ENCODE measurements at places on chromosomes 2 and 18. TPM values are rescaled to one million over a fixed set of nuclear protein-coding genes. Genes with fewer than 3 reads are reported as not detected.

The DSG1 gene
- total RNA-seq = not detected

The COBLL1 gene
- 0.53 TPM for total RNA-seq

The SPOPL gene
- total RNA-seq = 12.0 TPM

The ACOXL gene
- total RNA-seq = not detected

The ELOA2 gene
- not detected for total RNA-seq

The EGR4 gene
- total RNA-seq = 0.17 TPM

The CD28 gene
- total RNA-seq = 128 TPM

The LRRC30 gene
- not detected for total RNA-seq

The MGAT4A gene
- 200 TPM for total RNA-seq

DNA sequence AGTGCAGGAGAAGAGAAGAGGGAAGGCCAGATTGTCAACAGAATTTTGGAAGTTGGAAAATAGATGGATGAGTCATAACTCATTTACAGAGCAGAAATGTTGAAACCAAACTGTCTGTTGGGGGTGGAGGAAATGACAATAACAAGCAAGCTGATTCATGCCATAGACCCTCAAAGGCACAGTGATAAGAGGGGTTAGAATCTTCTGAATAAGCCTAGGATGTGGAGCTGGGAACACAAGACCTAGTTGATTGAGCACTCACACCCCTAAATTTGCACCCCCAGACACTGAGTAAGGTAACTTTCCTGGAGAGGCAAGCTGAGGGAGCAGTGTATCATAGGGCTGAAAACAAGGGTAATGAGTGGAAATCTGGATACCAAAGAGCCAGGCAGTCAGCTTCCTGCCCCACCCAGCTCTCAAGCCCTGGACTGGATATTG lies 141.4 kb downstream of the SCG2 start:
- H3K27ac ChIP-seq = no peak overlapping the region
- no peak for DNase-seq
- no peaks in the 10 kb centered on the region for H3K4me1 ChIP-seq
- no peaks in the 10 kb centered on the region for H3K36me3 ChIP-seq
- H3K27me3 ChIP-seq = no peaks in the 10 kb centered on the region
- no peak overlapping the region for H3K4me3 ChIP-seq

DNA sequence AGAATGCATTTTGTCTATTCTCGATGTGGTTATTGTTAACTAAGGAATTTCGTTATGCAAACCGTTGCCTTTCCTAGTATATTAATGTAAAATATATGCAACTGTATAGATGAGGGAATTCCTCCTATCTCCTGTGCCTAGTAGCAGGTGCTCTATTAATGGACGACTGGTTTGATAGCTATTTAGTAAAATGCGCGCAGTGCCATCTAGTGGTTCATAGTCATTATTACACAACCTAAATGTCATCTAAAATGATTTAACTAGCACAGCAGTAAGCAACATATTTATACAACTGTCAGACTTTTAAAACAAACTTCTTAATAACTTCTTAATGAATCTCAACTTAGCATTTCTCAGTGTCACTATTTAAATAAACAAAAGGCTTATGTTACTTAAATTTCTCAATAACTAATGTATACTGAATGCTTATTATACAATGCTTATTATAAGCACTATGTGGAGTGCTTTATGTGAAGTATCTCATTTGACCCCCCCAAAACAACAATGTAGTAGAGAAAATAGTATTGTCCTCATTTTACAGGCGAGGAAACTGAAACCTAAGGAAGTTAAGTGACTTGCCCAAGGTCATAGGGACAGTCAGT lies 77.9 kb downstream of the DTNA start:
- no peaks in the 10 kb centered on the region for H3K4me1 ChIP-seq
- no peak overlapping the region for H3K4me3 ChIP-seq
- H3K27me3 ChIP-seq = no peaks in the 10 kb centered on the region
- H3K36me3 ChIP-seq = no peaks in the 10 kb centered on the region
- H3K27ac ChIP-seq = no peak overlapping the region

DNA sequence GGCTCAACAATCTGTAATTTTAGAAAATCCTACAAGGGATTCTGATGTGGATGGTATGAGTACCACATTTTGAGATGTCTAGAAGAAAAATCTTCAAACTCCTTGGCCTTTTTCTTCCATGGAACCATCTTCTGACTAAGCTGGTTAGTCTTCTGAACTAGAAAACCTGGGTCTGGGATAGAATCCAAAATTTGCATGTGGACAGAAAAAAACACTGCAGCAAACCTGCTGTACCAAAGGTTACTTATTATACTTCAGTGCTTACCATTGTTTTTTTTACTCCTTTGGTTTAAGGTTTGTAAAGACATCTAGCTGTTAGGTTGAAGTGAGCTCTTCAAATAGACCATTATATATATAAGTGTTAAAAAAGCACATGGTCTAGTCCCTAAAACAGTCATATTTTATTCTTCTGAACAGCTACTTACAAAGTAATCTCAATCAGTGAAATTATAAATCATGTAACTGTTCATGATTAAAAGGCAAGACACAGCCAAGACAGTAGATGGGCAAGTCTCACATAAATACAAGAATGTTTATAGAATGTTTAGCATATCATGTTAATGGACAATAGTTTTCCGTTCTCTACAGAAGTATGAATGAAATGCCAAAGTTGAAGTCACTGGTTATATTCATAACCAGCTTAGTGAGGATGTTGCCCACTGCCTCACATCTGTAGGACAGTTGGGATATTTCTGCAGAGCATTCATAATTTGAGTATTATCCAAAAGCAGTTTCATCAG lies 85.5 kb downstream of the ORC4 start:
- H3K36me3 ChIP-seq = peaks cover 39% of the 10 kb centered on the region
- no peak overlapping the region for H3K4me3 ChIP-seq
- no peak for DNase-seq
- H3K27ac ChIP-seq = no peak overlapping the region
- H3K4me1 ChIP-seq = no peaks in the 10 kb centered on the region
- no peaks in the 10 kb centered on the region for H3K27me3 ChIP-seq

GRCh38 chr18:8799001-8799400 lies 93.6 kb downstream of the MTCL1 start:
- no peak for DNase-seq
- H3K36me3 ChIP-seq = no peaks in the 10 kb centered on the region
- no peak overlapping the region for H3K4me3 ChIP-seq
- no peak overlapping the region for H3K27ac ChIP-seq
- no peaks in the 10 kb centered on the region for H3K4me1 ChIP-seq
- no peaks in the 10 kb centered on the region for H3K27me3 ChIP-seq

DNA sequence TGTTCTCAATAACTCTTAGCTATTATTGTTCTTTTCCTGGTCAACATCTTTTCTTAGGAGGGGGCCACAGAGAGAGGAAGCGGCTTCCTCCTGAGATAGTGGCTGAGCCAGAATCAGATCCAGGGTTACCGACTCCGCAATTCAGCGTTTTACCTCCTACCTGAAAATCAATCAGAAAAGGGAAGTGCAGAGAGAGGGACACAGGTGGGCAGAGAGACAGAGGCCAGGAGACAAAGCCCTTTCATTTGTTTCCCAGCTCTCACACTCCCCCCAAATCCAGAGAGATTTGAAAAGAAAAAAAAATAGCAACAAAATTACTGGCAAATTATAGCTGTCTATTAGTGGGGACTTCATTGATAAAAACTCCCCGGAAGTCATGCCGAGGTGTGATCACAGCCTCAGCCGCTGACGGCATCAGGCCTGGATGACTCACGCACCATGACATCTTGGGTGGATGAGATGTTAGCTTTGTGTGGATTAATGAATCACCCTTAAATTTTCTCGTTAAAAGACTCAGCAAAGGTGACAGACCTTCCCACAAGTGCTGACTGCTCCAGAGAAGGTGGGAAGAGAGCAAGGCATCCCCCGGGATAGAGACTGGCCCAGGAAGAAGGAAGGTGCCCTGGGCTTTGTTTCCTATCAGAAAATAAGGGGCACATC lies 120.7 kb downstream of the LOXHD1 start:
- DNase-seq = no peak
- H3K4me1 ChIP-seq = no peaks in the 10 kb centered on the region
- H3K4me3 ChIP-seq = no peak overlapping the region
- no peaks in the 10 kb centered on the region for H3K27me3 ChIP-seq

- no peaks in the 10 kb centered on the region for H3K27me3 ChIP-seq
- no peaks in the 10 kb centered on the region for H3K4me1 ChIP-seq
- H3K36me3 ChIP-seq = no peaks in the 10 kb centered on the region
- no peak overlapping the region for H3K4me3 ChIP-seq
Observed at GRCh38 chr2:164473021-164473420, 148.3 kb downstream of the GRB14 start.

GRCh38 chr2:88919087-88919738 lies 227.7 kb downstream of the RPIA start:
- no peaks in the 10 kb centered on the region for H3K36me3 ChIP-seq
- DNase-seq = no peak
- no peaks in the 10 kb centered on the region for H3K4me1 ChIP-seq
- no peak overlapping the region for H3K27ac ChIP-seq
- no peaks in the 10 kb centered on the region for H3K27me3 ChIP-seq

DNA sequence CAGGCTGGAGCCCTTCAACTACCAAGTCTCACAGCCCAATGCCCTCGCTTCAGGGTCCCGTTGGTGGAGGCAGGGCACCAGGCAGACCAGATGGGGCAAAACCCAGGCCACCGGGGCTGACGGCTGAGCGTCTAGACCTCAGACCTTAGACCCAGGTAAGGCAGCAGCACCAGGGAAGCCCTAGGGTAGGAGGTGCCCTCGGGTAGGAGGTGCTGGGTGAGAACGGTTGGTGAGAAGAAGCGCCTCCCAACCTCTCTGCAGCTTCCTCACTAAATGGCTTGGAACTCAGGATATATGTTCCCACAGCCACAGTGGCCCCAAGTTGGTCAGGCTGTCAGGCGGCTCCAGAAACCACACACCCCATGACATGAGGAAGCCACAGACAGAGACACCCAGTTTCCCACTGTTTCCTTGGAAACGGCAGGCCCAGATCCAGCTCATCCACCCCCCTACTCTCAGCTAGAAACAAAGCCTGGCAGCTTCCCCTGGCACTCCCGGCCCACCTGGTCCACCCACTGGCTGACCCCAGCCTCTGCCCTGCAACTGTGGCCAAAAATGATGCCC lies 13.1 kb upstream of the MLPH start:
- no peaks in the 10 kb centered on the region for H3K36me3 ChIP-seq
- peaks cover 20% of the 10 kb centered on the region for H3K4me1 ChIP-seq
- H3K27ac ChIP-seq = no peak overlapping the region
- peak; percentile 32 for DNase-seq

GRCh38 chr2:108124736-108125495 lies 114.9 kb upstream of the SULT1C3 start:
- H3K4me3 ChIP-seq = no peak overlapping the region
- H3K27ac ChIP-seq = no peak overlapping the region
- no peaks in the 10 kb centered on the region for H3K27me3 ChIP-seq
- H3K4me1 ChIP-seq = no peaks in the 10 kb centered on the region
- no peak for DNase-seq

- H3K4me1 ChIP-seq = no peaks in the 10 kb centered on the region
- H3K4me3 ChIP-seq = no peak overlapping the region
- no peak overlapping the region for H3K27ac ChIP-seq
Observed at GRCh38 chr2:217471319-217471718, 531.5 kb downstream of the TNS1 start.

GRCh38 chr2:29056452-29056851 lies 17.9 kb downstream of the PCARE start:
- H3K4me1 ChIP-seq = no peaks in the 10 kb centered on the region
- no peaks in the 10 kb centered on the region for H3K36me3 ChIP-seq
- DNase-seq = no peak
- no peak overlapping the region for H3K27ac ChIP-seq
- H3K27me3 ChIP-seq = no peaks in the 10 kb centered on the region

- H3K27ac ChIP-seq = peak overlapping the region; percentile 29
- H3K4me1 ChIP-seq = peaks cover 41% of the 10 kb centered on the region
- no peak for DNase-seq
- no peaks in the 10 kb centered on the region for H3K27me3 ChIP-seq
Observed at GRCh38 chr18:3269241-3269913, 7.4 kb downstream of the MYL12B start.

- no peak overlapping the region for H3K27ac ChIP-seq
- H3K27me3 ChIP-seq = no peaks in the 10 kb centered on the region
- H3K36me3 ChIP-seq = no peaks in the 10 kb centered on the region
- H3K4me1 ChIP-seq = peaks cover 2% of the 10 kb centered on the region
- no peak for DNase-seq
- no peak overlapping the region for H3K4me3 ChIP-seq
Observed at GRCh38 chr2:173349287-173349686, 5.4 kb upstream of the CDCA7 start.

GRCh38 chr2:56008661-56009431 lies 85.3 kb upstream of the EFEMP1 start:
- no peaks in the 10 kb centered on the region for H3K36me3 ChIP-seq
- no peaks in the 10 kb centered on the region for H3K27me3 ChIP-seq
- H3K4me1 ChIP-seq = no peaks in the 10 kb centered on the region
- no peak overlapping the region for H3K4me3 ChIP-seq
- H3K27ac ChIP-seq = no peak overlapping the region

GRCh38 chr2:136408795-136409194 lies 290.8 kb upstream of the CXCR4 start:
- no peaks in the 10 kb centered on the region for H3K4me1 ChIP-seq
- H3K36me3 ChIP-seq = no peaks in the 10 kb centered on the region
- H3K4me3 ChIP-seq = no peak overlapping the region
- no peak overlapping the region for H3K27ac ChIP-seq

- DNase-seq = no peak
- no peaks in the 10 kb centered on the region for H3K36me3 ChIP-seq
- H3K27me3 ChIP-seq = no peaks in the 10 kb centered on the region
- peaks cover 5% of the 10 kb centered on the region for H3K4me1 ChIP-seq
- no peak overlapping the region for H3K27ac ChIP-seq
- H3K4me3 ChIP-seq = no peak overlapping the region
Observed at GRCh38 chr2:193141-193671, 70.6 kb downstream of the SH3YL1 start.

DNA sequence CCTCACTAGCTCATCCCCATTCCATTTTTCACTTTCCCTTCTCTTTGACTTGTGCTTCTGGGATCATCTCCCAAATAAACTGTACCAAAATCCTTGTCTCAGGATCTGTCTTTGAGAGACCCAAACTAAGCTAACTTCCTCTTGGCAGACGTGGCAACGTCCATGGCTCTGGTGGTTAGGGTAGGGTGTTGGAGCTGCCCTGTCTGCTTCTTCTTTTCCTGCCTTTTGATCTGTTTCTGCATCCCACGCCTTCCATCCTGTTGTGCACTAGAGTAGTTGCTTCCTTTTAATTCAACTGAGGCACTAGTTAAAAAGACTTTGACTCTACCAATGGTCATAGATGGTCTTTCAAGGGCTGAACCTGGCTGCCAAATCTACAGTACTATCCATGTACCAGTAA lies 5.5 kb upstream of the MAP4K4 start:
- H3K27ac ChIP-seq = no peak overlapping the region
- no peak for DNase-seq
- no peaks in the 10 kb centered on the region for H3K36me3 ChIP-seq
- no peak overlapping the region for H3K4me3 ChIP-seq

All from CD4-positive, alpha-beta T cell (primary cell).